Caco-2 (cell line): ENCODE measurements at places on chromosomes 3 and 15. TPM values are rescaled to one million over a fixed set of nuclear protein-coding genes. Genes with fewer than 3 reads are reported as not detected.

GRCh38 chr3:99716463-99716995 lies 78.1 kb downstream of the COL8A1 start:
- DNase-seq, result no peak

- DNase-seq, result no peak
These were observed 35.4 kb downstream of the RBP2 start for GRCh38 chr3:139440639-139441556.

Gene GOLGA8H
- total RNA-seq, result 0.16 TPM in 1 of 2 replicates, not detected in the other

Gene WDR76
- 25.3 and 26.9 TPM in 2 replicates for total RNA-seq

DNA sequence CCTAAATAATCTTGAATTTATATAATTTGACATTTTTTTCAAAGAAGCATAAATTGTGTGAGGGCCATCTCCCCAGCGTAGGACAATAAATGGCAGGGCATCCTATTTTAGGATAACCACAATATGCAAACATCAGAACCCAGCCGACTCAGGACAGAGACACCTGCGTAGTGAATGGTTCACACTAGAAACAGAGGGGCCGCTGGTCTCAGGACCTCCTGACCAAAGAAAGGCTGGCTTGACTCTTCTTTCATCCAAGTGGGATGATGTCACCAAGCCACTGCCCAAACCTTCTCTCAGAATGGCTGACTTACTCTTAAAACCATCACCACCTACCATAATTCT lies 162.1 kb downstream of the FOXP1 start:
- no peak for DNase-seq

GRCh38 chr3:189714991-189715961 lies 84.1 kb downstream of the TP63 start:
- DNase-seq, result no peak

GRCh38 chr15:52798529-52799101 lies 8.5 kb upstream of the ONECUT1 start:
- DNase-seq, result no peak

Gene GP5
- 0.12 and 0.25 TPM in 2 replicates for total RNA-seq
